Heart left ventricle (tissue), 16 donors: ENCODE measurements at places on chromosomes 5 and 9. TPM values are rescaled to one million over a fixed set of nuclear protein-coding genes. Genes with fewer than 3 reads are reported as not detected.
A peak's percentile ranks its signal among the peaks of the same experiment; 100 is the strongest.

- no peak for DNase-seq
Observed at GRCh38 chr5:97133101-97133500, 9.3 kb downstream of the LIX1 start.

- DNase-seq = no peak
Observed at GRCh38 chr5:172321593-172321992, 38.0 kb upstream of the UBTD2 start.

- DNase-seq = no peak
Observed at GRCh38 chr5:44358421-44358820, 30.8 kb downstream of the FGF10 start.

GRCh38 chr5:4963265-4963664 lies 176.9 kb upstream of the ADAMTS16 start:
- no peak for DNase-seq

DNA sequence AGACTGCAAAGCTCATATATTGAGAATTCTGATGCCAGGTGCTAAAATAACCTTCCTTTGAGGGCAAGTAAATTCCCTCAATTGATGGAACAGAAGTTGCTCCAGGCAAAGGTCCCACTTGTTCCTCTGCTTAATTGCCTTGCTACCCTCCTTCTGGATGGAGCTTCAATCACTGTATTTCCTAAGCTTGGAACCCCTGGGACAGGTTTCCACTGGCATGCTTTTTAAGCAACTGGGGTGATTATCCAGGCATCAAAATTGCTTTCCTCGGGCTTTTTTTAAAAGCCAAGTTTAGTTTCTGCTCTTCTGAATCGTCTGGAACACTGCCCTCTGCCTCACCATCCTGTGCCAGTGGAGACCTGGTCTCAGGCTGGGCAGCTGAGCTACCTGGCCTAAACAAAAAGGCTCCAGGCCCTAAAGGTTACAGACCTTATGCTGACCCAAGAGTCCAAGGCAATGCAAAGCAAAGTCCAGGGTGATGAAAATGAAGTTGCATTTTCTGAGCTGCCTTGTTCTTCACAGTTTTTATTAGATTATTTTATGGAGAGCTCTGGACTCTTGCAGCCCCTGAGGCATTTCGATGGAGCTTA lies 167.9 kb upstream of the CD180 start:
- DNase-seq = no peak

- no peak for DNase-seq
Observed at GRCh38 chr9:84839541-84839940, 170.0 kb downstream of the NTRK2 start.

GRCh38 chr9:19186232-19186631 lies 44.3 kb upstream of the DENND4C start:
- no peak for DNase-seq

DNA sequence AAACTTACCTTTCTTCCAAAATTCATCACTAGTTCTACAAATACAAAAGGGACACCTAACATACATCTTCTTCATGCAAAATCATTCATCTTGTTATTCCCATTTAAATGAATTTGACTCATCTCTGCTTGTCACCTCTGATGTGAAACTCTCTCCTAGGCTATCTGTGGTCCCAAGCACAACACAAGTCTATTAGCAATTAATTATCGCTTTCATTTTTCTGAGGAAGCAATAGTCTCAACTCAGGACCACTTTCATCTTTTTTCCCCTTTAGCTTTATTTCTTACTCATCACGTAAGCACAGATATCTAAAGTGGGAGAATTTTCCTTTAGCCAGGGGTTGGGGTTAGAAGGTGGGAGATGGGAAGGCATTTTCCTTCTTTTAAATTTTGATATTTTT lies 131.9 kb downstream of the ST8SIA4 start:
- no peak for DNase-seq

GRCh38 chr5:172450453-172450852 lies 3.9 kb downstream of the SH3PXD2B start:
- no peak for DNase-seq

DNA sequence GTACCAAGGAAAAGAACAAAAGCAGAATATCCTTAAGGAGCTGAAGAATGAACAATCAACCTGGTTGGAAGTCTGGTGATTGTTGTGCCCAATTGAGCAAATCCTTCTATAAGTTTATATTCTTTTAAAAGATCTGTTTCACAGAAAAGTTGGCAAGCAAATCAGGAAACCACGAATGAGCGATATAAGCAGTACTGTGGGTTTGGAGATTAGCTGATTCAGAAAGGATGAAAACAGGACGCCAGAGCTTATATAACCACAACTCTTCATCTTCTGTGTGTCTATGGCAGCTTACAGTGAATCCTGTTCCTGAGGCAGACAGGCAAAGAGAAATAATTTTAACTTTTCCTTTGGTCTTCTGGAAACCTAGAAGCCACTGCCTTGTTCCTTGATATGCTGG lies 61.7 kb downstream of the SLC38A9 start:
- DNase-seq = no peak

DNA sequence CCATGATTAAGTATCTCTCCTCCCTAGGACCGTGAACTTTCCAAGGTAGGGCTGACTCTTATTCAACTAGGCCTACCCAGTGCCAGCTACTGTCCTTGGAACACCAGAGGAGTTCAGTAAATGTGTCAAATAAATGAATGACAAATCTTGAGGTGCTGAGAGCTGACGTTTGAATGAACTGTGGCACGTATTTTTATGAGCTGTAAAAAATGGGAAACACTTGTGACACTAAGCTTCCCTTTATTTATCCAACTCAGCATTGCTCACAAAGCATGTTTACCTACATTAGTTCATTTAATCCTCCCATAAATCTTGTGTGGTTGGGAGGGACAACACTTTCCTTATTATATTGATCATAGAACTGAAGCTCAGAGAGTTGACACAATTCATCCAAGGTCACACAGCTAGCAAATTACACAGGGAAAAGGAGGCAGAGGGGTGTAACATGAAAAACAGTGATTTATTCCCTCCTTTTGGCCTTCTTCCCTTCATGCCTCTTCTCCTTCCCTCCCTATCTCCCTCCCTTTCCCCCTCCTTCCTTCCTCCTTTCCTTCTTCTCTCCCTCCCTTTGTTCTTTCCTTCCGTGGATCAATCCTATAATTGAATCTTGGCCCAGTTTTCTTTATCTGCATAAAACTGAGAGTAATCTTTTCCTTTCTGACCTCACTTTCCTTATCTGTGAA lies 412.6 kb downstream of the DMRT2 start:
- no peak for DNase-seq

DNA sequence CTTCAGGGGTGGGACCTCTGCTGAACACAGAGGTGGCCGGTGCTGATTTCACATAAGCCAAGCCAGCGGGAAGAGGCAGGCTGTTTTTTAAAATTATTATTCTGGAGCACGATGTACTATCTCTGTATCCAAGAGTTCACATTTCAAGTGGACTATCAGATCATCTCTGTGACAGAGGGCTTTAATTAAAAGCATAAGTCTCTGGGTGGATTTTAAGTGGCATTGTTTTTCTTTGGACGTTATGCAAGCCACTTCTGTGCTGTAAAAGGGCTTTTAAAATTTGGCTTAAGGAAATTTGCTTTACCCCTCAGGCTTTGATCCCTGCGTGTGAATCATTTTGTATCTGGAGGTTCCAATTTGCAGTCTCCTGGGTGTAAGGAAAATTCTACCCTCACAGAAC lies 124.7 kb downstream of the PALM2AKAP2 start:
- DNase-seq = no peak

DNA sequence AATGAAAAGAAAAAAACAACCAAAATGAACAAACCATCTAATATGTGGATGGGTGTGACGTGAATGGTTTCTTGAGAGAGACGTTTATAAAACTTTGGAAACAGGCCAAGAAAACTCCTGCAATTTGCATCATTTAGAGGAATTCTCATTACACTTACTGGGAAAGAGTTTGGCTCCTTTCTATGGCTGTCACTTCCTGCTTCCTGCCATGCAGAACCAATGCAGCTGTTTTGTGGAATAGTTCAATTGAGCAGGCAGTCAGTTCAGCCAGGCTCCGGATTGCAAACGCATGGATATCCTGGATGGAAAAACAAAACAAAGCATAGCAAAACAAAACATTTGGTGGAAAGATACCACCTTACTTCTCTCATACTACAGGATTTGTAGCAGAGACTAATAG lies 36.6 kb downstream of the FAM114A2 start:
- peak; percentile 74 for DNase-seq

GRCh38 chr5:172574871-172575223 lies 66.2 kb upstream of the NEURL1B start:
- DNase-seq = no peak

DNA sequence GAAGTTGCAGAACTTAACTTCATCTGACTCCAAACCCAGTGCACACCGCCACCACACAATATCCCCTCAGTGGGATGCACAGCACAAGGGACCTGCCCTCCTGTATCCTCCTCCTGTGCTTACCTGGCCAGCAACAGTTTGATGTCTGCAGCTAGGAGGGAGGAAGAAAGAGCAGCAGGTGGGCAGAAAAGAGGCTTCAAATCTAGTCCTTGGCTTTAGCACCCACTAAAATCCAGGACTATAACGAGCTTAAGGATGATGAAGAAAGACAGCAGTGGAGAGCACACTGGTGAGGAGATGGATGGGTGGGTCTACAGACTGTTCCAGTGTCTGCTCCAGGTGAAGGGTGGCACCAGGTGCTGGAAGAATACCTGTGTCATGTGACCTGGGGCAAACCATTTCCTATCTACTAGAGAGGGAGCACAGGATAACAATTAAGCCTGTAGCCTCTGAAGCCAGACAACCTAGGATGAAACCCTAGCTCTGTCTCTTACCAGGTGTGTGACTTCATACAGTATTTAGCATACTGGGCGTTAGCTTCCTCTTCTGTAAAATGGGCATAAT lies 100.0 kb downstream of the SH3TC2 start:
- no peak for DNase-seq

PSMB7 gene
- total RNA-seq = 183 TPM

JAKMIP2 gene
- total RNA-seq = 0.07 TPM

PDE6A gene
- total RNA-seq = 0.08 TPM

ADAMTS12 gene
- total RNA-seq = 2.9 TPM
